NCI-H226 (cell line): ENCODE measurements at places on chromosomes 12 and 14.

GRCh38 chr12:57000393-57000792, 6.0 kb downstream of the ZBTB39 start:
- no peak for DNase-seq

GRCh38 chr14:63770187-63770807, 42.4 kb upstream of the SGPP1 start:
- peak; percentile 25 for DNase-seq

DNA sequence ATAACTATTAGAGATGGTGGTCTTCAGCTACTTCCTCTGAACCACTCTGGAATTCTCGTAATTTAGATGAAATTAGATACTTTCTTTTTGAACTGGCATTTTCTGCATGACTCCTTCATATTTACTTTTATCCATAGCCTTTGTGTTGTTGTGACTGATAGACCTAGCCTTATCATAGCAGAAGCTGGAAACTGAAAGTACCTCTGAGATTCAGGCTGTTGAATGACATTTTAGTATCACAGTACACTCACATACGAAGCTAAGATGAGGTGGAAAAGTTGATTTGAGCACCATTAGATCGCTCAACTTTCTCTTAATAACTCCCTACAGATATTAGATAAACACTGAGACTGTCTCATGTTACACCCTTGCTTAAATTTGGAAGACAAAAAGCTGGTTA, 525.1 kb upstream of the FBXO33 start:
- DNase-seq: no peak

GRCh38 chr12:85814071-85814470, 22.1 kb downstream of the RASSF9 start:
- no peak for DNase-seq

DNA sequence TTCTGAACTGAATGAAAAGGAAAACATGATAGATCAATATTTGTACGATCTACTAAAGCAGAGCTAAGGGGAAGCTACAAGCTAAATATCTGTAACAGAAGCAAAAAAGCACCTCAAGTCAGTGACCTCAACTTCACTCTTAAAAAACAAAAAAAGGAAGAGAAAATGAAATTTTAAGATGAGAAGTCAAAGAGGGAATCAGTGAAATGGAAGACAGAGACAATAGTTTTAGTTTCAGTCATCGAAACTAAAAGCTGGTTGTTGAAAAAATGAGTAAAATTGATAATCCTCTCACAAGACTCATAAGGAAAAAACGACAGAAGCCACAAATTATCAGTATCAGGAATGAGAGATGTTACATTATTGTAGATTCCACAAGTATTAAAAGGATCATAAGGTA, 11.9 kb upstream of the SLC2A13 start:
- DNase-seq: no peak

DNA sequence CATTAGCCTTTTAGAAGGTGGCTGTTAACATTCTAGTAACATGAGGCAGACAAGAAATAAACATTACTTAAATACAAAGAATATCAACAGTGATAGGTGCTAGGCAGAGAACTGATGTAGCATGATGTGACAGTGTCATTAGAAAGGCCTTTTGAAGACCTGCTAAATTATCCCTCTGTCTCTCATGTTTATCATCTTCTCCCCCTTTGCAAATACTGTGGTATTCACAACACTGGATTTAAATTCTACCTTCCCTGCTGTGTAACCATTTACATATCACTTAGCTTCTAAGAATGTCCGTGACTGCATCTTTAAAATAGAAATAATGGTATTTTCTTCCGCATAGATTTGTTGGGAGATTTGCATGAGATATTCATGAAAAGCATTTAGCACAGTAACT, 74.4 kb upstream of the CLEC14A start:
- no peak for DNase-seq

DNA sequence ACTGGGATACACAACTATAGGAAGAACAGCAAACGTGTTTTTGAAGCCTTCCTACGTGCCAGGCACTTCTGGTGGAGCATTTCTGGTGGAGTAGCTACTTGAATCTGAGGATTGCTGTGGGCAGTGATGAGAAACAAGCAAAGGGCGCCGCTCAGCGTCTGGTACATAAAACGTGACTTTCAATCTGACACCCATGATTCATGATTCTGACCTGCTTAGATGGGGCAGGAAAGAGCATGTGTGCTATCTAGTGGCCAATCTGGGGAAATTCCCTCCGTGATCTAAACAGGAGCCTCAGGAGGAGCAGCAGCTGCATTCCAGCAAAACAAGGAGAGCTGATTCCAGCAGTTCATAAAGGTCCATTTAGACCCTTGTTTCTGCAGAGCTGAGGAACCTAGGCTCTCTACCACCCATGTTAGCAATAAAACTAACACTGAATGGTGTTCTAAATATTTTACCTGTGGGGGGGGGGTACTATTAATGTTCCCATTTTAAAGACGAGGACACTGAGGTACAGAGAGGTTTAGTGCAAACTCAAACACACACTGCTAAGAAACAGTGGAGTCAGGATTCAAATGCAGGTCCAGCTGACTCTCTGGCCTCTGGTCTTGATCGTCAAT, 37.8 kb downstream of the PAH start:
- peak; percentile 31 for DNase-seq

- DNase-seq: peak; percentile 82
Observed at GRCh38 chr14:56666716-56667115, 87.1 kb downstream of the TMEM260 start.

- DNase-seq: no peak
Observed at GRCh38 chr12:1444142-1444516, 150.3 kb downstream of the FBXL14 start.
